Neural crest cell (in vitro differentiated cells): ENCODE measurements at places on chromosomes 1 and 21. TPM values are rescaled to one million over a fixed set of nuclear protein-coding genes. Genes with fewer than 3 reads are reported as not detected.

DNA sequence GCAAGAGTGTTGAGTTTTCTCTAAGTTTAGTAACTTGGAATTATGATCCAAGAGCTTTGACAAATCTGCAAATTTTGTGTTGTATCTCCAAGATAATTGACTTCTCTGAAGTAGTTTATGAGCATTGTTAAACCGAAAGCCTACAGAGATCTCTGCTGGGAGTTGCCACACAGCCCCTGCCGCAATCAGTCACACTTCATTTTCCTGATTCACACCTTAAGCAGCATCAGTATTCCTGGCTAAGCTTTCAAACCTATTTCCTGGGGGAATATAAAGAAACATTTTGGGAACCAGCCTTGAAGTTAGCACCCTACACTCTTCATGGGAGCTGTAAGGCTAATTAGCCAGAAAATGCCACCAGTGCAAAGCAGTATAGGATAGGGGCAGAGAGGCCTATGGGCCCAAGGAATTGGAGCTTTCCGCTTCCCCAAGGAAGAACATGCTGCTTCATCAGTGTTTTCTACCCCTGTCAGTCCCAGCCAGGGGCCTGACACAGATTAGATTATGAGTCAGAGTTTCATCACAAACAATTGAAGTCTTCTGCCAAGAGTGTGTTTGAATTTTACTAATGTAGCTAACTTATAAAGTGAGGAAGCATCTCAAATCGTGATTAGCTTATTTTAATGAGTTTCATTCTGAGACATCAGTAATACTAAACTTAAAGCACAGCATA, 23.2 kb upstream of the CACYBP start:
- no peaks in the 10 kb centered on the region for H3K4me1 ChIP-seq
- H3K27me3 ChIP-seq: no peaks in the 10 kb centered on the region
- H3K4me3 ChIP-seq: no peak overlapping the region
- H3K36me3 ChIP-seq: no peaks in the 10 kb centered on the region
- no peak for DNase-seq

- H3K27ac ChIP-seq: no peak overlapping the region
- no peaks in the 10 kb centered on the region for H3K27me3 ChIP-seq
- no peaks in the 10 kb centered on the region for H3K36me3 ChIP-seq
- no peak overlapping the region for H3K4me3 ChIP-seq
- H3K4me1 ChIP-seq: peaks cover 5% of the 10 kb centered on the region
- no peak for DNase-seq
Observed at GRCh38 chr21:39326607-39327307, 13.3 kb upstream of the BRWD1 start.

DNA sequence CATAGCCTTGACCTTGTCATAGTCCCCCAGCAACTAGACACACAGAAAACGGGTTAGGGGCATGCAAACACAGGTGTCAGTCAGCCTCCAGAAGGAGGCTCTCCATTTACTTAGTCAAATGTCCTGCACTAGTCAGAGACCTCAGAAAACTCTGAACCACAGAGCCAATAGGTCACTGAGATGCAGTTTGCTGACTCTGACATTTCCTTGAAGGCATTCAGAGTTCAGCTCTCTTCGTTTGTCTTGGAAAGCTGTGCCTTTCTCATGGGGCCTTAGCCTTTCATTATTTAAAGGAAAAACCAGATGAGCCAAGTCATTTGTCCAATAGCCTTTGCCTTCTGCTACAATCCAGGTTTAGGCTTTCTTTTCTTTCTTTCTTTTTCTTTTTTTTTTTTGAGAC, 3.5 kb downstream of the OLFML2B start:
- no peak overlapping the region for H3K4me3 ChIP-seq
- no peak for DNase-seq
- no peak overlapping the region for H3K27ac ChIP-seq
- H3K27me3 ChIP-seq: peaks cover 29% of the 10 kb centered on the region

- peaks cover 25% of the 10 kb centered on the region for H3K27me3 ChIP-seq
- peaks cover 16% of the 10 kb centered on the region for H3K4me1 ChIP-seq
- no peaks in the 10 kb centered on the region for H3K36me3 ChIP-seq
- H3K4me3 ChIP-seq: peak overlapping the region; percentile 92
- peak; percentile 82 for DNase-seq
Observed at GRCh38 chr1:43348809-43349593, 9.8 kb upstream of the CDC20 start.

GRCh38 chr1:56451491-56451890, 127.9 kb downstream of the PLPP3 start:
- no peaks in the 10 kb centered on the region for H3K27me3 ChIP-seq
- H3K27ac ChIP-seq: no peak overlapping the region
- no peak overlapping the region for H3K4me3 ChIP-seq
- no peak for DNase-seq

GRCh38 chr21:35933466-35933865, 126.9 kb downstream of the SETD4 start:
- H3K27me3 ChIP-seq: no peaks in the 10 kb centered on the region
- H3K4me3 ChIP-seq: no peak overlapping the region
- no peaks in the 10 kb centered on the region for H3K36me3 ChIP-seq
- peaks cover 3% of the 10 kb centered on the region for H3K4me1 ChIP-seq
- DNase-seq: no peak

The RHBG gene
- total RNA-seq: not detected in 2 replicates

The MYCL gene
- 23.0 and 25.8 TPM in 2 replicates for total RNA-seq

The LMX1A gene
- total RNA-seq: not detected in 2 replicates
